PC-9 (cell line): ENCODE measurements at places on chromosomes 2 and 18.
A peak's percentile ranks its signal among the peaks of the same experiment; 100 is the strongest.

DNA sequence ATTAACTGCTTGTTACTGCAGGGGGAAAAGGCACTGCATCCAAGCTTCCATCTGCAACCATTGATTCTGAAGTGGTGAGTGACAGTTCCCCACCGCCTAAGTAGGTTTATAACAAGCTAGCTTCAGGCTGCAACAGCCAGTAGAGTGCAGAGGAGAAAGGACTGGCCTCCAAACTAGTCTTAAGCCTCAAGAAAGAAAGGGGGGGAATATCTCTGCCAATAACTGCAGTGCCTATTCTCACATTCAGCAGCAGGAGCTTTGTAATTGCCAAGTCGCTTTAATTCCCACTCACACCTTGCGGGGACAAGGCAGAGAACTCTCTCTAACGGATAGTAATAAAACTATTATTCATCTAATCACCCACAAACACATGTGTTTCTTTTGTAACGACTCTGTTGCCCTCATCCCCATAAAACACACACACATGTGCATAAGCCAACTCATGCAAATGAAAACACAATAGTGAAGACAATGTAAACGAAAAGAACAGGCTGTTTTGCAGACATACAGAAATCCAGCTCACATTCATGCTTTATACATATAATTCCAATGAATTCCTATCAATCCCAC lies 1963.3 kb upstream of the PIK3C3 start:
- DNase-seq: no peak

- no peak for DNase-seq
These were observed 81.5 kb downstream of the DPP4 start for GRCh38 chr2:161992531-161992930.

- DNase-seq: no peak
These were observed 398.3 kb downstream of the ALK start for GRCh38 chr2:29522951-29523669.

DNA sequence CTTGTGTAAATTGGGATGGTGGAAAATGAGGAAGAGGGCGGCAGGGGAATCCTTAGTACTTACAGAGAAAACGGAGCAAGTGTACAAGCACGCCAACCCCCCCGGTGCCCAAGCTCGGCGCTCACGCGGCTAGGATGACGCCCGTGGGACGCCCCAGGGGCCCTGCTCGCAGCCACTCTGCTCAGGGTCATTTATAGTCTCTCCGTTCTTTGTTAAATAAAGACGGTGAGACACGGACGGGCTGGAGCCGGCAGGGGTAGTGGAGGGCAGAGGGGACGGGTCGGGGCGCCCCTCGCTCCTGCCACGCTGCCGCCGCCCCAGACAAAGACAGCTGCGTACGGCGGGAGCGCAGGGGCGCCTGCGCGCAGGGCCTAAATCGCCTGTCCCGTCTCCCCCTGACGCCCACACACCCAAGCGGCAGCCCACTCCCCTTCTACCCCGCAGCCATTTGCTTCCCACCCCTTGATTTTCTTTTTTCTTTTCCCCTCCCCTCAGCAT lies 37.8 kb downstream of the PCBP1 start:
- no peak for DNase-seq

GRCh38 chr18:70417847-70418246 lies 129.0 kb downstream of the SOCS6 start:
- DNase-seq: no peak

DNA sequence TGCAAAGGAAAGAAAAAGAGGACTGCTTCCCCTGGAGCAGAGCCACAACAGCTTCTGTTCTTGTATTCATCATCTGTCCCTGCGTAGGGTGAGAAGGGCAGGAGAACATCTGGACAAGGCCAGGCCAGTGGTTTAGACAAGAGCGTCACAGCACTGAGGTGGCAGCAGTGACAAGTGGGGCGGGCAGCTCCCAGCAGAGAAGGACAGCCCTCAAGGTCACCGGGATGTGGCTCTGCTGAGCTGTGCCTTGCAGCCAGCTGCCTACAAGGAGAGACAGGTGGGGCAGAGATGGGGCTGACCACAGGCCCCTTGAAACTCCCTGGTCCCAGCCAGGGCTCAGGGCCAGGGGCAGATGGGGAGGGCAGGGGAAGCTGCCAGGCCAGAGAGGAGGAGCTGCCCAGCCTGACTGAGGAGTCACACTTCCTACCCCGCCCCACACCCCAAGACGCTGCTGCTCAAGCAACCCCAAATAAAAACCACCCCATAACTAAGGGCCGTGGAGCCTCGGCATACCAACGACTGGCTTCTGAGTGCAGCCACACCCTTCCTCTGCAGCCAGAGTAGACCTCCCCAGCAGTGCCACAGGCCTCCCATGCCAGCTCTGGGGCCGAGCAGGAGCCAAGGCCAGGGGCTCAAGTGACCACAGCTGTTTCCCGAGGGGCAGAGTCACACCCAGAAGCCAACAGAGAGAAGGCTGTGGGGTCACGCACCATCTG lies 5.4 kb downstream of the RAB11FIP5 start:
- peak; percentile 41 for DNase-seq
